Cardiac septum (tissue), 1 donor: ENCODE measurements at places on chromosomes 2 and 18. TPM values are rescaled to one million over a fixed set of nuclear protein-coding genes. Genes with fewer than 3 reads are reported as not detected.

The PARD3B gene
- 9.5 TPM for total RNA-seq

DNA sequence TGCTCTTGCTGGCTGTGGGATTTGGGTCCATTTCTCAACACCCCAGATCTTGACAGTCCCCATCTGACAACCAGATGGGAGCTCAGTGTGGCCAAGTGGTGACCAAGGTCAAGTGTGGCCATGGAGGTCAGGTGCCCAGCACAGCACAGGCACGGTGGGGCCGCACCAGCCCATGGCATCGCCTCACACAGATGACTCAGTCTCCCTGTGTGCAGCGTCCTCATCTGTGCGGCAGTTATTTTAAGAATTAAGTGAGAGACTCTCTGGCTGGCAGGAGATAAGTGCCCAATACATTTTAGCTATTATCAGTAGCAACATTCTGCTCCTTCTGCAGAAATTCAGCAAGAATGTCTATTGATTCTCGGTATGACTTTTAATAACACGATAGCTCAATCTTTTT lies 167.2 kb downstream of the DDX1 start:
- no peak for DNase-seq

The PDCL3 gene
- 26.7 TPM for total RNA-seq

DNA sequence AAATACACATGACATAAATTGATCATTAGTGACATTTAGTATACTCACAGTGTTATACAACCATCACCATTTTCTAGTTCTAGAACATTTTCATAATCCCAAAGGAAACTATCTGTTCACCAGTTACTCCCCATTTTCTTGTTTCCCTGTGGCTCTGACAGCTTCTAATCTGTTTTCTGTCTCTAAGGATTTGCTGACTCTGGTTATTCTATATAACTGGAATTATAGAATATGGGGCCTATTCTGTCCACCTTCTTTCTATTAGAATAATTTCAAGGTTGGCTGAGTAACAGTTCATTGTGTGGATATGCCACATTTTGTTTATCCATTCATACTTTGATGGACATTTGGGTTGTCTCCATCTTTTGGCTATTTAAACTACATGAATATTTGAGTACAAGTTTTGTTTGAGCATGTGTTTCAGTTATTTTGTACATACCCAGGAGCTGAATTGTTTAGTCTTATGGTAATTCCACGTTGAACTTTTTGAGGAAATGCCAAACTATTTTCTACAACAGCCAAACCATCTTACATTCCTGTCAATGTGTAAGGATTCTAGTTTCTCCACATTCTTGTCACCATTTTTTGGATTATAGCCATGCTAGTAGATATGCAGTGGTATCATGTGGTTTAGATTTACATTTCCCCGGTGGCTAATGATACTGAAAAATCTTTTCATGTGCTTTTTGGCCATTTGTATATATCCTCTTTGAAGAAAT lies 20.5 kb downstream of the KIAA1328 start:
- no peak for DNase-seq

The CPLX4 gene
- total RNA-seq: not detected

The BABAM2 gene
- 63.4 TPM for total RNA-seq

DNA sequence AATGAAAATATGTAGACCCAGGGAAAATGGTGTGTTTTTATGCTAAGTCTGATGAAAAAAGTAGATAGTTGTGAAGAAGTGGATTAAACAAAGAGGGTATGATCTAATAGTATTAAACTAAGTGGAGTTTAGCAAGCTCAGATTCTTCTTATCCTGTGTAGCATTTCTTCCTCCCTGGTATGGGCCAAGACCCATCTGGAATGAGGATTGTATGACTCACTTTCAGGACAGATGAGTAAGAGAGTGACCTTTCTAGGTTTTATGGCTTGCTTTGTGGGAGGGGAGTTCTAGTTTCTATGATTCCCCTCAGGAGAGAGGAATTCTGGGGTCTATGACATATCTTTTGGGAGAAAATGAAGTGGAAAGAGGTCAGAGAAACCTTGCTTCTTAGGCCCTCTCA lies 550.1 kb downstream of the SPAG16 start:
- DNase-seq: no peak
